Activated CD8-positive, alpha-beta memory T cell treated with anti-CD3 and anti-CD28 coated beads, Interleukin-2, amount 50 U/mL, for 4 hours (primary cell): ENCODE measurements at places on chromosomes 12 and 14.
A peak's percentile ranks its signal among the peaks of the same experiment; 100 is the strongest.

DNA sequence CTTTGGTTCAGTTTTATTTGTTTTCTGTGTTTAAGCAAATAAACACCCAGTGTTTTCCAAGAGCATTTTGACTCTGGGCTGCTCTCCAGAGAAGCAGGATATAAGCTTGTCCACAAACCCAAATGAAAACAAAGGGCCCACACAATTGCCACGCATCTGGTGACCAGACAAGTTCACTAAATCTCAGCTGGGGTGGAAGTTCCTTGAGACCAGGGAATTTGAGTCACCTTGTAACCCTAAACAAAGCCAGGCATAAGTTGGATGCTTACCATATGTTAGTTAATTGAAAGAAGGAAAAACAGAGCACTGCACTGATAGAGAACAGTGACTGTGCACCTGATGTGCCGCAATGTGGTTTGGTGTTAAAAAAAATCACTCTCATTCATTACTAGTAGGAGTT is 1.6 kb upstream of the TXNRD1 start:
- no peak for DNase-seq

- no peak for DNase-seq
Measured at GRCh38 chr14:72366619-72367018, 434.4 kb downstream of the RGS6 start.

GRCh38 chr14:69152181-69152901 is 578 bp downstream of the DCAF5 start:
- peak; percentile 51 for DNase-seq

DNA sequence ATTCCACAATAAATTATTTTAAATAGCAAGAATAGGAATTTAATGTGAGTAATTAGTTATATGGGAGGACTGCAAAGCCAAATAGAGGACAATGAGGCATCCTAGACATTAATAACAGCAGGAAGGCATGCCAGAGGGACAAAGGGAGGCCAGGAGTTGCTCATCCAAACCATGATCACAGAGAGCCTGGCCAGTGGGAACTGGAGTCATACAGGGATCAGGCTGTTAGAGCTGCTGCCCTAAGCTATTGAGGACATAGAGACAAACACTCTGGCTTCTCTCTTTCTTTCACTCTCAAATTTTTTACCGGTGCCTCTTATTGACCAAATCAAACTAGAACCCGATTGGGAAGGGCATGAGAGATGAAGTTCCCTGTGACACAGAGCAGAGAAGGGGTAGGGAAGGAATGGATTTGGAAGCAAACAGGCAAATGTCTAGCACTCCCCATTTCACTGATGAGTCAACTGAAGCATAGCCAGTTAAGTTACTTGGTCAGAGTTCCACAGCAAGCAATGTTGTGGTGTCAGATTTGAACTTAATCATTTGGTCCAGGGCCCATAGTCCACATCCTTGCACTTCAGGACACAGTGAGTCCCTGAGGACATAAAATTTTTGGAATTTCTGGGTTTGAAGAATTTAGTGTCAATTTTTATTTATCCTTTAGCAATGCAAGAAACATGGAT is 17.9 kb upstream of the CFAP54 start:
- DNase-seq = no peak

DNA sequence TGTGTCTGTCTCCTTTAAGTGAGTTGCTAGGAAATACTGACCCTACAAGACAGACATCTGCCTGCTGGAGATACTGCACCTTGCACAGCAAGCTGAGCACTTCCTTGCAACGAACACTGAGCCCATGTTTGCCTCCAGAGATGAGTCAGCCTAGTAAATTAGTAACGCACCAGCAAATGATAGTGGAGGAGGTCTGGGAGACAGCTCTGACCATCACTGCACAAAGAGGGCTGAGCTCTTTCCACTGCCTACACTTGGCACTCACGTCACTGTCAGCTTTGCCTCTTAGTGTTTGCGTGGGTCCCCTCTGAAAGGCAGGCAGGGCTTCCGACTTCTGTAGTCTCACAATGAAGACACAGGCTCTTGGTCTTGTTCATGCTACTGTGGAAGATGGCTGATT is 109.0 kb downstream of the APAF1 start:
- no peak for DNase-seq

GRCh38 chr12:125148316-125148715 is 83.1 kb downstream of the AACS start:
- no peak for DNase-seq

- DNase-seq = no peak
Measured at GRCh38 chr14:56137849-56138248, 19.6 kb downstream of the PELI2 start.
